ENCODE measurements at places on chromosomes 12 and 14.
A peak's percentile ranks its signal among the peaks of the same experiment; 100 is the strongest.

DNA sequence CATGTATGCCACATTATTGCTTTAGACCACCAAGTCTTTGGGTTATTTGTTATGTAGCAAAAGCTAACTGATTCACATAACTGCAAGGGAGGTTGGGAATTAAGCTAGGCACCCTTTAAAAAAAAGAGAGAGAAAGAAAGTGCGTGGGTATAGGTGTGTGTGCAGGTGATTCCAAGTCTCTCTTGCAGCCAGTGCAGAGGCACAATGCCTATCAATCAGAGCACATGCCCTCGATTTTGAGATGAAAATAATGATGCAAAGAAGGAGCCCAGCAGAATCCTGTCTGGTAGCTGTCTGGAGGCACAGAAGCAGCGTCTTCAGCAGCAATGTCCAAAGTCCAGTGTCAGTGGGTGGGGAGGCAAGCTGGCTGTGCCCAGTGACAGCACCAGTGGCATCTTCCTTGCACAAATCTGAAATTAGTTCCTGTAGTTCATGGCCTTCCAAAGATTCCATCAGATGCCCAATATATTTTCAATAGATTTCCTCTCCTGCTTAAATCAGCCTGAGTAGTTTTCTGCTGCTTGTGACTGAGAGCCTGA, 62.4 kb upstream of the TBPL2 start:
- DNase-seq, result no peak

- peak; percentile 39 for DNase-seq
Measured at GRCh38 chr12:124399622-124400021, 104.7 kb downstream of the RFLNA start.

GRCh38 chr14:76551906-76552305, 176.0 kb downstream of the ESRRB start:
- DNase-seq, result no peak

DNA sequence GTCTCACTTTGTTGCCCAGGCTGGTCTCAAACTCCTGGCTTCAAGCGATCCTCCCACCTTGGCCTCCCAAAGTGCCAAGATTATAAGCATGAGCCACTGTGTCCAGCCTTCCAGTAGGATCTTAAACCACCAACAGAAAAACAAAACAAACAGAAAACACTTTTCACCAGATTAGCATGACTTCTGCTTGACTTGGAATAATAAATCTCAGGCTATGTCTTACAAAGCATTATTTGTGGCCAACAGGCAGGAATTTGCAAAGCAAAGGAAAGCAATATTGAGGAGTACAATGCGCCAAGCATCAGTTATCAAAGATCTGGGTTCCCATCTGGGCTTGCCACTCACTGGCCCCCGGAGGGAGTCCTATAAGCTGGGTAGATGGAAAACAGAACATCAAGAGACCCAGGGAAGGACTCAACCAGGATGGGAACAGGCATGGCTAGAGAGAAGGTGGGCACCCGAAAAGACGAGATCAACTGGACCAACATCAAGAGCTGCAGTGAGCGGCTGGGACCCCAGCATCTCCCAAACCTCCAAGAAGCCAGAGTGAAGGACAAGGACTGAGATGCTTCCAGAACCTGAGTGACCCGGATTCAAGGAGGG, 101.2 kb downstream of the TMEM30B start:
- DNase-seq, result no peak

DNA sequence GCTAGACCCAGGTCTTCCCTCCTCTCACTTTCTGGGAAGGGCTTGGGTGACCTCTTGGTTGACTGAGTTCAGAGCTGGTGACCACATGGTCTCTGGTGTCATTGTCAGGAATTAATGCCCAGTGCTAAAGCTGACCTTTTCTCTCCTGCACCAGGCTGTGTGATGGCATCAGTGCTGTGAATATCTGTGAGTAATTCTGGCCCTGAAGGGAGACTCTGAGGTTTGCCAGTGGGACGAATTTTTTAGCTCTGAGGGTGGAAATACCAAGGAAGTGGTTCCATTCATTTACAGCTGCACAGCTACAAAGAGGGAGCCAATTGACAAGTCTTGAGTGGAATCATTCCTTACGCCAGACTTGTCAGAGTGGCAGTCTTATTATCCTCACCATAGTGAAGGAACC, 6.2 kb upstream of the KRT86 start:
- peak; percentile 37 for DNase-seq

GRCh38 chr12:67784831-67785230, 136.3 kb downstream of the DYRK2 start:
- no peak for DNase-seq

DNA sequence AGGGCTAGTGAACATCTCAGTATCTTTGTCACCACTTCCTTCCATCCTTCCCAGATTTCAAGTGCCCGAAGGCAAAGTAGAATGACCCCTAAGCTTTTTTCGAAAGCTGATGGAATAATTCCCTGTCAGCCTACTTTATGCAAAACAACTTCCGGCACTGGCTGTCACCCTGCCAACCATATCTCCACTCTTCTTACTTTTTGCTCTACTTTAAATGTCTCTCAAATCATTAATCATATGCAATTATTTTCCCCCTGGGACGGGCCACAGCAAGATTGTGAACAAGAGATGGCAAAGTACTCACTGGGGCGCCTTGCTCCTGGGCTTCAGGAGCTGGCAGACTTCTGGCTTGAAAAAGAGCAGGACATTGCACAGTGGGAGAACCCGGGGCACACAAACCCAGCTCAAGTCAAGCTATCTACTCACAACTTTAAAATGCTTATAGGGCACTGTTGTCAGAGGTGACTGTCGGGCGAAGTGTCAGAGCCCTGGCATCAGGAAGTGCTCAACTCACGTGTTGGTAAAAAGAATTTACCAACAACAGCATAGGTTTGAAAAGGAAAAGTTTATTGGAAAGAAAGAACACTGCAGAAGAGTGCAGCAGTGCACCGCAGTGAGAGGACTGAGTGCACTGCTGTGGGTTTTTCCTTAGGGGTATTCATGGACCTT, 373.5 kb downstream of the PAWR start:
- DNase-seq, result no peak

GRCh38 chr12:105748806-105749600, 389.8 kb downstream of the NUAK1 start:
- no peak for DNase-seq
